ENCODE measurements at places on chromosomes 11 and 22.
A peak's percentile ranks its signal among the peaks of the same experiment; 100 is the strongest.

- H3K4me3 ChIP-seq = no peak overlapping the region
- no peak overlapping the region for H3K27ac ChIP-seq
- H3K27me3 ChIP-seq = no peaks in the 10 kb centered on the region
- H3K4me1 ChIP-seq = no peaks in the 10 kb centered on the region
- no peak for DNase-seq
These were observed 259.8 kb upstream of the BLID start for GRCh38 chr11:122375687-122376399.

DNA sequence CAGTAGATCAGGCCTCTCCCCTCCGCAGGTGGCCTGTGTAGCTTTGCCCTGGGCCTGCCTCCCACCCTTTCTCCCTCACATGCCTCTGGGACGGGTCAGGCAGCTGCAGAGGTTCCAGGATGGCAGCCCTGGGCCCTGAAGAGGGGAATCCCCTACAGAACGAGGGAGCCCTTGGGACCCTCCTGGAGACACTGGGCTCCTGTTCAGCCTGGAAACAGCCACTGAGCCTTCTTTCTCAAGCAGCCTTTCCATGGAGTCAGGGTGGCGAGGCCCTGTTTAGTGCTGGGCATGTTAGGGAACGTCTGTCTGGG lies 720.9 kb downstream of the BRD1 start:
- H3K27me3 ChIP-seq = peaks cover 10% of the 10 kb centered on the region
- DNase-seq = no peak
- no peaks in the 10 kb centered on the region for H3K36me3 ChIP-seq

DNA sequence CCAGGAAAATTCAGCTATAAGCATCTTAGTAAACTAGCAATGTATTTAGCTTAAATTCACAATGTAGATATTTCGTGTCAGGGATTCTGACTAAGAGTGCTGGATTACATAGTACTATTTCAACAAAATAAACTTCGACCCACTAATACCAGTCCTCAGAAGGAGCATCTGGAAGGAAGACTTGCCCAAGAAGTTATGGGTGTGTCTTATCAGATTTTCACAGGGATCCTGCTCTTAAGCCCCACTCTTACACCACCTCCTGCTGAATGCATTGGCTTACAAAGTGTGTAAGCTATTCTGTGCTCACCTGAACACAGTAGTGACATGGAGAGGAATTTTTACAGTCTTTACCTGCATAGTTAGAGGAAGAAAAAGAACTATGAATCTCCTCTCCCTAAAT lies 35.4 kb upstream of the ANO5 start:
- no peaks in the 10 kb centered on the region for H3K36me3 ChIP-seq
- no peak overlapping the region for H3K27ac ChIP-seq
- H3K4me3 ChIP-seq = no peak overlapping the region
- H3K27me3 ChIP-seq = no peaks in the 10 kb centered on the region
- no peaks in the 10 kb centered on the region for H3K4me1 ChIP-seq

GRCh38 chr11:12599408-12600143 lies 74.6 kb upstream of the TEAD1 start:
- no peaks in the 10 kb centered on the region for H3K36me3 ChIP-seq
- peak; percentile 52 for DNase-seq
- no peak overlapping the region for H3K4me3 ChIP-seq

DNA sequence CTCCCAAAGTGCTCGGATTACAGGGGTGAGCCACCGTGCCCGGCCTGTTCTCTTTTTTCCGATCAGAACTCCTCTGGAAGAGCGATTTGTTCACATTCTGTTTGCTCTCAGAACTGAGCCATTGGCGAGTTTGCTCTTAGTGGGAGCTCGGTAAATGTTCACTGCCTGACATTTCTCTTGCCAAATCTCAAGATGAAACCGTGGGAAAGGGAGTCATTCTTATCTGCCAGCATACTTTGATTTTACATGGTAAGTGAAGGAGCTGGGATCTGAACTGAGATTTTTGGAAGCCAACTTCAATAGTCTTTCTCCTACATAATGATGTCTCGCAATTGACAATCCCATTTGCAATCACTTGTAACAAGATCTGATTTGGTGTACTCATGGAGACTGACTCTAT lies 445.8 kb upstream of the ISX start:
- H3K4me1 ChIP-seq = no peaks in the 10 kb centered on the region
- no peaks in the 10 kb centered on the region for H3K27me3 ChIP-seq

DNA sequence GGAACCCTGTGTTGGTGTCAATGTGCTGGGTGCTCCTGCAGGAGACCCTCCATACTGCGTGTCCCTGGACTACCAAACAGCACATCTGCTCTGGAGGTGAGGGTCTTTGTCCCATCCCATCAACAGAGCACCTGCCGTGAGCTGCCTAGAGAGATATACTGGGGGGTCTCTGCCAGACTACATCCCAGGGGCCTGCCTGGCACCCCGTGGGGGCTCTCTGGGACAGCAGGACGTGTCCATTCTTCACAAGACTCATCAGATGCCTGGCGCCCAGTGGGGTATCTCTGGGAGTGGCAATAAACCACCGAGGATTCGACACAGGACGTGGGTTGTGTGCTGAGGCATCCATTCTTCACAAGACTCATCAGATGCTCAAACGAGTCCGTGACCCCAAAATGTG lies 42.7 kb downstream of the SHANK2 start:
- H3K27ac ChIP-seq = no peak overlapping the region
- no peaks in the 10 kb centered on the region for H3K27me3 ChIP-seq
- H3K4me1 ChIP-seq = no peaks in the 10 kb centered on the region
- no peaks in the 10 kb centered on the region for H3K36me3 ChIP-seq

DNA sequence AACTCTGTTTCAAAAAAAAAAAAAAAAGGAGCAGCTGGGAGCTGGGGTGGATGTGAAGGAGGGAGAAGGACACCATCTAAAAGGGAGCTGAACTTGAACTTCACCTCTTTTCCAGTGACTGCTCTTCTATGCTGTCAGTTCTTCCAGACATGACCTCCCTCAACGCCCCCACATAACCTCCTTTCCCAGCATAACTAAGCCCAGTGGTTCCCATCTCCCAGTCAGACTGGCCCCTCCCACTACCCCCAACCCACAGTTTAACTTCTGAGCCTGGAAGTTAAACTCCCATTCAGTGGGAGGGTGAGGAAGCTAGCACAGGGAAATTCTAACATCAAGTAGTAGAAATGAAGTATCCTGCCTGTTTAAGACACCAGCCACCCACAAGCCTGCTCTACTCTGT lies 1.8 kb downstream of the ARHGAP1 start:
- peak overlapping the region; percentile 76 for H3K27ac ChIP-seq
- H3K27me3 ChIP-seq = no peaks in the 10 kb centered on the region
- H3K4me3 ChIP-seq = peak overlapping the region; percentile 99
- peaks cover 53% of the 10 kb centered on the region for H3K36me3 ChIP-seq
- H3K4me1 ChIP-seq = peaks cover 62% of the 10 kb centered on the region

DNA sequence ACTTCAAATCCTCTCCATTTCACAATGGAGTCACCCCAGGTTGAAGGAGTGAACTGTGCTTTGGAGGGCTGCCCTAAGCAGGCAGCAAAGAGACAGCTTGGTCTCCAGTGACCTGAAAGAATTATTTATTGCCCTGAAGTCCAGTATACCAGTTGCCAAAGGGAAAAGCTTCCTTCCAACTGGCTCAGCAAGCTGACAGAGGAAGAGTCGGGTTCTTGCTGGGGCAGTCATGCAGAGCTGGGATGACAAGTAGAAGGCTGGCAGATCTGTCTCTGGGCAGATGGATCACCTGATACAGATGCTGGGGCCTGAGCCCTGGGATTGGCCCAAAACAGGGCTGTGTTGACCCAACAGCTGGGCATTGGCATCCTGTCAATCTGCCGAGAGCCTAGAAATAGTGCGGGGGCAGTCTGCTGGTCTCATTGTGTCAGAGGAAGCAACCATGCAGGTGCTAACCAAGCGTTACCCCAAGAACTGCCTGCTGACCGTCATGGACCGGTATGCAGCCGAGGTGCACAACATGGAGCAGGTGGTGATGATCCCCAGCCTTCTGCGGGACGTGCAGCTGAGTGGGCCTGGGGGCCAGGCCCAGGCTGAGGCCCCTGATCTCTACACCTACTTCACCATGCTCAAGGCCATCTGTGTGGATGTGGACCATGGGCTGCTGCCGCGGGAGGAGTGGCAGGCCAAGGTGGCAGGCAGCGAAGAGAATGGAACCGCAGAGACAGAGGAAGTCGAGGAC lies at the start of gene THRSP:
THRSP (plus strand) TSS at position 422 of the 742 bp plus-strand sequence; CDS start at position 443, 21 bp downstream.
- H3K4me3 ChIP-seq = no peak within 1 kb of the TSS
- no peaks in the 10 kb centered on the region for H3K4me1 ChIP-seq
- peak within 1 kb of the TSS; percentile 17 for H3K27ac ChIP-seq

DNA sequence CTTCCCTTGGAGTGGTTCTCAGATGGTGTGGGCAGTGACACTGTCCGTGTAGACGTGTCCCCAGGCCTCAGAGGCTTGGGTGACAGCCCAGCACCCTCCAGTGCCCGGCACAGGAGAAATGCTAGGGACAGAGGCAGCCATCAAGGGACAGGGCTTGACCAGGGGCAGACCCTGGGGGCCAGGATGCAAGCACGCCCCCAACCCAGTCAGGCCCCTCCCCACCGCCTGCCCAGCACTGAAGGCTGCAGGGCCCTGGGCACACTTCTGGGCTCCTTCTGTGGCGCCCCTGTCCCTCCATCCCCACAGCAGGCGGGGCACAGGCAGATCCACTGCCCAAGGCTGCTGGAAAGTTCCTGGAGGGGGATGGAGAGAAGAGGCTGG lies 11.1 kb downstream of the IGF2 start:
- H3K27ac ChIP-seq = no peak overlapping the region
- no peak for DNase-seq
- H3K36me3 ChIP-seq = no peaks in the 10 kb centered on the region
- H3K4me3 ChIP-seq = no peak overlapping the region
- H3K4me1 ChIP-seq = no peaks in the 10 kb centered on the region

DNA sequence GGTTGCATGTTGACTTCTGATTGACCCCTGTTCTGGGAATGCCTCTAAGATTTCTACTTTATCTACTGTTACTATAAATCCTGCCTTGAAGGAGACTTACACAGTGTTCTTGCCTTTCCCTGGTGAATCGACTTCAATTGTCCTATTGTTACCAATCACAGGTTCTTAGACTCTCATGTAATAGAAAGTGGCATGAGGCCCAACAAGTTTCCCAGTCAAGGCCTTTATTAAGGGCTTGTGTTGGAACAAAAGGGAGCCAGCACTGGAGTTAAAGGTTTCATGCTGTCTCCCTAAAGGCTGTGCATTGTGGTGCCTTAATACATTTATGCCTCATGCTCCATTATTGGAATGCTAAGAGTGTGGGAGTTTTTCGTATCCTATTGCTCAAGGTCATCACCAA lies 23.3 kb downstream of the MS4A2 start:
- H3K4me3 ChIP-seq = no peak overlapping the region
- H3K36me3 ChIP-seq = no peaks in the 10 kb centered on the region
- H3K27ac ChIP-seq = no peak overlapping the region

- H3K4me1 ChIP-seq = peaks cover 3% of the 10 kb centered on the region
- H3K4me3 ChIP-seq = no peak overlapping the region
- no peak for DNase-seq
- H3K27ac ChIP-seq = no peak overlapping the region
These were observed 7.9 kb upstream of the SPON1 start for GRCh38 chr11:13954591-13954990.

- peaks cover 6% of the 10 kb centered on the region for H3K27me3 ChIP-seq
- H3K4me3 ChIP-seq = no peak overlapping the region
- no peaks in the 10 kb centered on the region for H3K4me1 ChIP-seq
- no peak for DNase-seq
- H3K36me3 ChIP-seq = no peaks in the 10 kb centered on the region
- no peak overlapping the region for H3K27ac ChIP-seq
These were observed 8.2 kb downstream of the ARVCF start for GRCh38 chr22:20008221-20008995.

DNA sequence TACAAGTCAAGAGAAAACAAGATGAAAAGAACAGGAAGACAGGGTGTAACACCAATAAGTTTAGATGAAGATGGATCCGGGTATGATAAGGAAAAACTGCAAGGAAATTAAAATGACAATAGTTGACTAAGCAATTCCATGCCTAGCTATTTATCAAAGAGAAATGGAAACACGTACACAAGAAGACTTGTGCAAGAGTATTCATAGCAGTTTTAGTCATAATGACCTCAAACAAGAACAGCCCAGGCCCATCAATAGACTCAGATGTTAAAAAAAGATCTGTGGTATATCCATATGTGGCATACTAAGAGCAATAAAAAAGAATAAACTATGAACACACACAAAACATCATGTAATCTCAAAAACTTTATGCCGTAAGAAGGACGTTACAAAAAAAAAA lies 33.2 kb downstream of the SLC5A12 start:
- H3K36me3 ChIP-seq = no peaks in the 10 kb centered on the region
- H3K4me1 ChIP-seq = no peaks in the 10 kb centered on the region
- no peak for DNase-seq
- no peak overlapping the region for H3K27ac ChIP-seq

- no peak for DNase-seq
- no peak overlapping the region for H3K27ac ChIP-seq
- no peak overlapping the region for H3K4me3 ChIP-seq
- peaks cover 37% of the 10 kb centered on the region for H3K27me3 ChIP-seq
- peaks cover 16% of the 10 kb centered on the region for H3K4me1 ChIP-seq
These were observed 842 bp downstream of the HEPACAM start for GRCh38 chr11:124934862-124935547.

DNA sequence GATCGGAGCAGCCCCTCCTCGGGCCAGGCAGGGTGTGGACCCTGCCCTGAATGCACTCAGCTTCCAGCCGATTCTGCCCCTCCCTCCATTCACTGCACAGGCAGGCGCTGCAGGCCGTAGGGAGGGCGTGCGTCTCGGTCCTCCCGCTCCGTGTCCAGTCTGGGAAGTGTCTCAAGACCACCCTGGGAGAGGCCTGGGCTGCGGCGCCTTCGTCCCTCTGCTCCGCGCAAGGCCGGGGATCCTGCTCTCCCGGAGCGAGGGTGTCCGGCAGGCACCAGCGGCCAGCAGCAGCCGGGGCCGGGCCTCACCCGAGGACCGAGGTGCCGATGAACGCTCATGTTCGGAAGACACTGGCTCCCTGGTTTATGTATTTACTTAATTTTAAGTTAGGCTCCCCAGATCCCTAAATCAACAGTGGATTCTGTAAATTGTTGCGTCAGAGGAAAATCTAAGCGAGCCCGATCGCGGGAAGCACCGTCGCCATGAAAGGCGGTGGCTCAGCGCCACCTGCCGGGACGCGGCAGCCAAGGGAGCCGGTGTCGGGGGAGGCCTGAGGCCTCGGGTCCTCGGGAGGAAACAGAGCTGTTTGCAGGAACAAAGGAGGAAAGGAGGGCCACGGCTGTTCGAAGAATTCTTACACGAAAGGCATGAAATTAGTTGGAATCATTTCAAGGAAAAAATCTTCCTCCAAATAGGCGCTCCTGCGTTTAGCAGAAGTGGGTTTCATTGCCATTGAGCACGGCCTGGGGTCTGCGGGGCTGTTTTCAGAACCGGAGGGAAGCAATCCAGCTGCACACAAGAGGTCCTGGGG lies 195.3 kb downstream of the BRD1 start:
- H3K4me3 ChIP-seq = no peak overlapping the region
- DNase-seq = no peak
- H3K27ac ChIP-seq = no peak overlapping the region
- no peaks in the 10 kb centered on the region for H3K36me3 ChIP-seq

DNA sequence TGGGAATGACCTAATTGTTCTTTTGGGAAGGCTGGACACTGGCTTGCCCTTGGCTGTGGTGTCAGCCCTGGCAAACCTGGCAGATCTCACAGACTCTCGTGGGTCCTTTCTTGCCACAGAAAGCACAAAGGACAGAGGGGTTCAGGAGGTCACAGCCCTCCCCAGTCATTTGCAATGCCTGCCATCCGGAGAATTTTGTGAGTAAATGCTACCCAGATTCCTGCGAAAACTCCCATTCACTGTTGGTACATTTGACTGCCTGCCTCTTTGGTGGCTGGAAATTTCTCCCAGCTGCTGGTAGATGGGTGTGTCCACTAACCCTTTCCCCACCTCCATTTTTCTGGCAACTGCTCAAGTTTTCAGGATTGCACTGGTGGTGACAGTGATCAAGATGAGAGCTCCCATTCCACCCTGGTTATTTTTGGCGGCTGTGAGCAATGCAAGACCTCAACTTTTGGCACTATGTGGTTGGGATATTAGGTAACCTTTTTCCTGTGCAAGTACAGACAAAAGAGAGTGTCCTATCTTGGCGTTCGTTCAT lies 155.7 kb downstream of the NAV2 start:
- H3K27me3 ChIP-seq = peaks cover 3% of the 10 kb centered on the region
- no peaks in the 10 kb centered on the region for H3K4me1 ChIP-seq
- H3K4me3 ChIP-seq = no peak overlapping the region
